ENCODE measurements at places on chromosomes 16 and 17.

- no peak for DNase-seq
Observed at GRCh38 chr17:78408476-78409050, 30.1 kb downstream of the PGS1 start.

DNA sequence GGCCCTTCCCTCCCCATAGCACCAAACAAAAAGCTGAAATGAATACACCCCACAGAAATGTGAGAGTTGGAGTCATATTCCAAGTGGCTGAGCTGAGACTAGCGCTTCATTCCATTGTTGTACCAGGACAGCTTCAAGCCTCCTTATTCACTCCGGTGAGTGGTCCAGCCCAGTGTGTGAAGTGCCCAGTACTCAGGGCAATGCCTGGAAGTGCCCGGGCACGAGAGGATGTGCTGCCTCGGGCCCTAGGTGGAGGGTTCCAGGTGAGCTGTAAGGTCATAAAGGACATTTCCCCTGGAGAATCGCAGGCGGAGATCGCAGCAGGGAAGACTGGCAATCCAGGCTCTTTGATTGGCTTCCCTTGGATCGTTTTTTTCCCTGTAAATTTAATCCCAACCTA lies 5.4 kb upstream of the CYLD start:
- no peak for DNase-seq

GRCh38 chr17:77375108-77375916 lies 234.5 kb downstream of the SEC14L1 start:
- DNase-seq, result no peak

DNA sequence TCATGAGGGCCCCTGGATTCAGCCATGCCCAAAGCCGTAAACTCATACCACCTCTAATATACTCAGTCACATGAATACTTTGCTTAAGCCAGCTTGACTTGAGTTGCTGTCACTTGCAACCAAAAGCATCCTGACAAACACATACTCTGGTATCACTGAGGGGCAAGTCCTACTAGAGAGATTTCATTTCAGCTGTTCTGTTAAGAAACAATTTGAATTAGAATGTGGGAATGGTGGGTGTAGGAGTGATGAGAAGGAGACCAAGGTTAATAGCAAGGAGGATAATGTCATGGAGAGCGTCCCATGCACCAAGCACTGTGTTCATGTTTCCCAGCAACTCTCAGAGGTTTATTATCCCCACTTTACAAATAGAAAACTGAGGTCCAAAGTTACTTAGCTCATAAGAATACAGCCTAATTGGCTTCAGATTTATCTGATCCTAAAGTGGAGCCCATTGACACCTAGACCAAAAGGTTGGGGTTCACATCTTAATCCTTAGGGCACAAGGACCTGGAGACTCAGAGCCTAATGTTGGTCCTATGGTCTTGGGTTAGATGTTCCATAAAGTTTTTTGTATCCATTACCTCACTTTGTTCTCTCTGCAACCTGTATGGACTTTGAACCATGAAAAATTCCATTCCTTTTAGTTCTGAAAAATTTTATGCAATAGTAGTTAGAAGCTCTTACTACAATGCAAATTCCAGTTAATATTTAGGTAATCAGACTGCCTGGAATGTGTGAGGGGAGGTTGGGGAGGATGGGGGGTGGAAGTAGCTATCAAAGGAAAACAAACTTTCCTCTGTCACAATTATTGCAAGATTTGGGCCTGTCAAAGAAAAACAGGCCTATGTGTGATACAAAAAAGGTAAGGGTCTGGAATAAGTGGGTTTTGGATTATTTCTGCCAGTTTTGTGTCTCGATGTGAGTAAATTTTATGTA lies 105.9 kb downstream of the IRX3 start:
- no peak for DNase-seq

DNA sequence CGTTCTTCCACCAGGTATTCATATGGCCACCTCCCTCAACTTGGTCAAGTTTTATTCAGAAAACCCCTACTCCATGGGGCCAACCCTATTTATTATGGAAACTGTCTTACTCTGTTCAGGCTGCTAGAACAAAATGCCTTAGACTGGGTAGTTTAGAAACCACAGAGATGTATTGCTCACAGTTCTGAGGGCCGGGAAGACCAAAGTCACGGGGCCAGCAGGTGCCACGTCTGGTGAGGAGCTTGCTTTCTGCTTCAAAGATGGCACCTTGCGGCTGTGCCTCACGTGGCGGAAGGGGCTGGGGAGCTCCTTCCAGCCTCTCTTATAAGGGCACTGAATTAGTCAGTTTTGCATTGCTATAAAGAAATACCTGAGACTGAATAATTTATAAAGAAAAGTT lies 74.3 kb downstream of the AXIN2 start:
- no peak for DNase-seq

GRCh38 chr16:1871974-1872635 lies at the start of gene MEIOB:
TSS of gene MEIOB (minus strand) at chr16:1872164. CDS start at chr16:1868175, 3,989 bp downstream.
- DNase-seq, result no peak

DNA sequence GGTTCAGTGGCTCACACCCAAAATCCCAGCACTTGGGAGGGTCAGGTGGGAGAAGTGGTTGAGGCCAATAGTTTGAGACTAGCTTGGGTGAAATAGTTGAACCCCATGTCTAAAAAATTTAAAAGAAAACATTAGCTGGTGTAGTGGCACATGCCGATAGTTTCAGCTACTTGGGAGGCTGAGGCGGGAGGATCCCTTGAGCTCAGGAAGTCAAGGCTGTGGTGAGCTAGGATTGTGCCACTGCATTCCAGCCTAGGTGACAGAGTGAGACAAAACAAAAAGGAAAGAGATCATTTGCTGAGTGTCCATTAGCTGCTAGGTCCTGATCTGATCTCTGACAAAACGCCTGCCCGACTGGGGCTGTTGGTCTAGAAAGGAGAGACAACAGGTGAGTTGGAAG lies 14.1 kb upstream of the DBNDD1 start:
- DNase-seq, result no peak

- no peak for DNase-seq
Observed at GRCh38 chr16:1546430-1546829, 13.0 kb downstream of the TMEM204 start.

DNA sequence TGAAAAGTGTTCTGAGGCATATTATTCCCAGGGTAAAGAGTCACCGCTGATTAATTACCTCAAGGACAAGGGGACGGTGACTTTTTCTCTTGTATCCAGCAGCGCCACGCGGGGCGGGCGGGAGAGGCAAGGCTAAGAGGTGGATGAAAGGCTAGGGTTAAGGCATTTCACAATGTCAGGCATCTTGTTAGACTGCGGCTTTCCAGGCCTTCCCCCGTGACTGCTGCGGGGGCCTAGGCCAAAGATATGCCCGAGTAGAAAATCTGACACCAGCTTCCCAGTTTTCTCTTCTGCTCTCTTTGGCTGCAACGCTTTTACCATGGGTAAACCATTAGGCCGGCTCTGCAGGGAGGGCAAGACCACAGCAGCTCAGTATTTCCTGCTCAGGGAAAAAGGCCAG lies 698.2 kb downstream of the MAF start:
- DNase-seq, result no peak

GRCh38 chr17:61967729-61968128 lies 39.9 kb upstream of the INTS2 start:
- DNase-seq, result no peak

DNA sequence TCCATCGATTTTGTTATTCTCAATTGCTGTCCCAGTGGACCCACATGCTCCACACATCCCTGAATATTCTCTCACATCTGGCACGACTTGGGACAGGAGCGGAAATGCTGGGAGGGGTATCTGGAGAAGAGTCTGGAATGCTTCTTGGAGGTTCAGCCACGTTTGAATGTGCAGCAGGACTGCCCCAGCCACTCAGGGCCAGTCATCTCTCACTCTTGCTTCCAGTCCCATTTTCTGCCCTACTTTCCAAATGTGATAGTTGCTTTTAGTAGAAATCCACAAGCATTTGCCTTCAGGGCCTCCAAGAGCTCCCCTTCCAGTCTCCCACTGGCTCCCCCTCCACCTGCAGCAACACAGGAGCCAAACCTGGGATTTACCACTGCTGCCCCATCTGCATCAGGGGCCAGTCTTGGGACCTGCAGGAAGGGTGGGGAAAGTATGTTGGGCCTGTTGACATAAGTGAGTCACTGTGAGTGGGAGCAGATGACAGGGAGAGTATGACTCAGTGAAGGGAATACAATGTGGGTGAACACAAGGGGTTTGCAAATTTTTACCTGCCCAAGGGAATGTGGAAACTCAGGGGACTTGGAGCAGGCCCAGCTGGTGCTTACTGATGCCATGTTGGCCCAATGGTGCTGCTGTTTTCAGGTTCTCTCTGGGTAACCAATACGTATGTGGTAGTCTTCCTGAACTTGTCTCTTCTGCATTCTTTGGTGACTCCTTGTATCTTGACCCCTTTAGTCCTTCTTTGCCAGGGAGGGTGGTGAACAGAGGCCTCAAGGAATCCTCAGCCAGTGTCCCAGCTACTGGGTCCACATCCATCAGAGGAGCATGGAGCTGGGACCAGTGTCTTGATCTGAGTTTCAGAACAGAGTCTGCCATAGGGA lies 78.8 kb upstream of the CRHR1 start:
- DNase-seq, result no peak

All from activated effector memory CD4-positive, alpha-beta T cell treated with Interleukin-2 at 50 U/mL for 16 hours (primary cell).